Naive B cell (primary cell): ENCODE measurements at places on chromosomes 12 and 14.
A peak's percentile ranks its signal among the peaks of the same experiment; 100 is the strongest.

DNA sequence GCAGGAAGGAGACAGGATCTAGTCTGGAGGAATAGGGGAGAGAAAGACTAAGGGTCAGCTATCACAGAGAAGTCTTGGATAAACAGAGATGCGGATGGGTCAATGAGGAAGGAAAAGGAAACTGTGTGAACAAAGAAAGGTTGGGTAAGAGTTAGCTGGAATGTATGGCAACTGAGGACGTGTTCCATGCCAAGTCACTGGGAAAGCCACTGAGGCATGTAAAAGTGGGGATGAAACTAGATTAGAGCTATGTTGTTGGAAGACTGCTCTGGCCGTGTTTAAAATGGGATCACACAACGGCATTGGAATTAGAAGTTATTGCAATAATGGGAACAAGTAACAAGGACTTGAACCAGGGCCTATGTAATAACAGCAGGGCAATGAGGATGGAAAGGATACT is 3.9 kb upstream of the NR2C1 start:
- no peak for DNase-seq
- H3K36me3 ChIP-seq, result no peaks in the 10 kb centered on the region

DNA sequence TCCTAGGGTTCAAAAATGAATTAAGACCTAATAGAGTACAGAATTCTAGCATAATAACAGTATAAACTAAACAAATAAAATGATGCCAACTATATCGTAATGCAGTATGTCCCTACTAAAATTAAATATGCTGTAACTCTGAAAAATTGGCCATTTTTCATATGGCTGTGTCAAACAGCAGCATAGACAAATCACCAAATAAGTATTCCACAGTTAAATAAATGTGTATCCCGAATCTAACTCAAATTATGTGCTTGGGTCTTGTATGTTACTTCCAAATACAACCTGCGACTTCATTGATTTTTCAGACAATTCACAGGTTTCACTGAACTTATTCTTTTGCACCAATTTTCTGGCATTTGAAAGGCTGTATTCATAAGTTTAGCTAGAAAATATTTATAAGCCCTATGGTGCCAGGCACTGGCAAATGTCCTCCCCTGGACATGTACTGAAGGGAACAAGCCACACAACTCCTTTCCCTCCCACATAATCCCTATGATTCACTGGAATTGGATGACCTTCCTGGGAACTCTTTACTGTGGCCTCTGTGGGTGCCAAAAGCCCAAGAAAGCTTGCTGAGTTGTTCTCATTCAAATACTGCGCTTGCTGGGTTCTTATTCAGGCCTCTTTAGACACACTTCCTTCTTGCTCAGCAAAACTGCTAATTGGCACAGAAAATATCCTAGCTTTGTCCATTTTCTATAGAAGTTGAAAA is 108.8 kb downstream of the KITLG start:
- no peaks in the 10 kb centered on the region for H3K27me3 ChIP-seq
- H3K36me3 ChIP-seq, result no peaks in the 10 kb centered on the region
- no peaks in the 10 kb centered on the region for H3K4me1 ChIP-seq
- no peak overlapping the region for H3K27ac ChIP-seq
- no peak overlapping the region for H3K4me3 ChIP-seq

GRCh38 chr12:8709124-8709830 is 11.5 kb downstream of the RIMKLB start:
- peak overlapping the region; percentile 63 for H3K27ac ChIP-seq
- DNase-seq, result peak; percentile 27

- H3K27ac ChIP-seq, result no peak overlapping the region
- DNase-seq, result no peak
- H3K4me1 ChIP-seq, result peaks cover 1% of the 10 kb centered on the region
- H3K4me3 ChIP-seq, result no peak overlapping the region
- peaks cover 47% of the 10 kb centered on the region for H3K27me3 ChIP-seq
These were observed 1.5 kb upstream of the EFS start for GRCh38 chr14:23366426-23366921.

- peak overlapping the region; percentile 95 for H3K4me3 ChIP-seq
- peaks cover 86% of the 10 kb centered on the region for H3K27me3 ChIP-seq
- H3K27ac ChIP-seq, result no peak overlapping the region
- H3K36me3 ChIP-seq, result no peaks in the 10 kb centered on the region
- no peak for DNase-seq
These were observed 1.7 kb upstream of the HOXC4 start for GRCh38 chr12:54051874-54052437.

DNA sequence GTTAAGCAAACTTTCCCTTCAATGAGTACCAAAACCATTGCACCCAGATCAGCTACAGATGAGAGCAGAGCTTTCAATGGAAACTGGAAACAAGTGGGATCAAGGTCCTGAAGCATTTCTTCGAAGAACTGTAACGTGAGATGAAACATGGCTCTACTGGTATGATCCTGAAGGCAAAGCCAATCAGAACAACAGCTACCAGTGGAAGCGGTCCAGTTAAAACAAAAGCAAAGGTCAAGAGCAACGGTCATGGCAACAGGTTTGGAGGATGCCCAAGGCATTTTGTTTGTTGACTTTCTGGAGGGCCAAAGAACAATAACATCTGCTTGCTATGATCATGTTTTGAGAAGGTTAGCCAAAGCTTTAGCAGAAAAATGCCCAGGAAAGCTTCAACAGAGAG is 137.9 kb upstream of the CPSF6 start:
- H3K36me3 ChIP-seq, result no peaks in the 10 kb centered on the region
- H3K27me3 ChIP-seq, result peaks cover 13% of the 10 kb centered on the region
- no peak overlapping the region for H3K27ac ChIP-seq
- no peak for DNase-seq

DNA sequence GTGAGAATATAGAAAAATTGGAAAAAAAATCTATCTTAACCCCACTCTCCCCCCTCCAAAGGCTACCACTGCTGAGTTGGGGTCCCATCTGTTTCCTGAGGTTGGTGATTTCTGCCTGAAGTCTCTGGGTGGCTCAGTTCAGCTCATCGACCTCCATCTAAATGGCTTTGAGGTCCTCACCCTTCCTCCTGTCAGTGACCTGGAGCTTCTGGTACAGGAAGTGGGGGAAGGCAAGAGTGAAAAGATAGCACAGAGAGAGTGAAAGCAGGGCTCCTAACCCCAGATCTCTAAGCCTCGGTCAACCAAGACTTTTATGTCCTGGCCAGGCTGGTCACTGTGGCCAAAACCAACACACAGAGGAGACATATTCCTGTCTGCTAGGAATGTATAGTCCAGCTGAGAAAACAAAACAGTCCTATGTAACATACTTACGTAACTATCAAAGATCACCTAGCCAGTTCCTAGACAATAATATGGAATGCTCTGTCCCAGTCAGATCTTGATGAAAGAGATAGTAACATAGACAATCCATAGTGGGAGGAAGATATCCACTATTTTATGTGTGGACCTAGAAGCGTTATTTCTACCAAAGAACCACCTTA is 12.3 kb upstream of the KRT73 start:
- no peak for DNase-seq
- no peaks in the 10 kb centered on the region for H3K36me3 ChIP-seq
- no peaks in the 10 kb centered on the region for H3K4me1 ChIP-seq
- H3K27me3 ChIP-seq, result peaks cover 12% of the 10 kb centered on the region
- H3K27ac ChIP-seq, result no peak overlapping the region

- H3K4me1 ChIP-seq, result no peaks in the 10 kb centered on the region
- H3K4me3 ChIP-seq, result no peak overlapping the region
- H3K36me3 ChIP-seq, result no peaks in the 10 kb centered on the region
- DNase-seq, result no peak
These were observed 230.6 kb upstream of the KRR1 start for GRCh38 chr12:75742048-75742447.

DNA sequence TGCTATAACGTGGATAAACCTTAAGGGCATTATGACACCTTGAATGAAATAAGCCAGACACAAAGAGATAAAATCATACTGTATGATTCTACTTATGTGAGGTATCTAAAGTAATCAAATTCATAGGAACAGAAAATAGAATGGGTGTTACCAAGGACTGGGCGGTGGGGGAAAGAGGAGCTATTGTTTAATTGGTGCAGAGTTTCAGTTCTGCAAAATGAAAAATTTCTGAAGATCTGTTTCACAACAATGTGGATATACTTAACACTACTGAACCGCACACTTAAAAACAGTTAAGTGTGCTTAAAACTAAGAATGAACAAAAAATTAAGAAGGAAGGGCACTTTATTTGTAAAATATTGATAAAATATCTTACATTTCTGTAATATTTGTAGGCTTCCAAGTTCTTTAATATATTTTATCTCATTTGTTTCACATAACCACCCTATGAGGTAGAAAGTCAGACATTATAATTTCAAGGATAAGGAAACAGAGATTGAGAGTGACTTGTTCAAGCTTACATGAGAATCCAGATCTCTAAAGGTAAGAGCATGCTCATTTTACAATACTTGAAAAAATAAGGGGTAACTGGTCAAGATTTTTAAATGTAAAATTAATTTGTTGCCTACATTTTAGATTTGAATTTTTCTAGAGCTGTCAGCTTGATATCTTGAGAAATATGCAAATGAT is 14.9 kb downstream of the LTA4H start:
- peak overlapping the region; percentile 93 for H3K27ac ChIP-seq
- DNase-seq, result peak; percentile 65
- peaks cover 9% of the 10 kb centered on the region for H3K36me3 ChIP-seq
- no peaks in the 10 kb centered on the region for H3K27me3 ChIP-seq

GRCh38 chr14:65637780-65638179 is 225.2 kb downstream of the FUT8 start:
- peaks cover 11% of the 10 kb centered on the region for H3K36me3 ChIP-seq
- no peak for DNase-seq
- H3K27ac ChIP-seq, result no peak overlapping the region

GRCh38 chr12:8771072-8771471 is 51.3 kb upstream of the A2ML1 start:
- no peaks in the 10 kb centered on the region for H3K27me3 ChIP-seq
- H3K36me3 ChIP-seq, result peaks cover 16% of the 10 kb centered on the region
- no peaks in the 10 kb centered on the region for H3K4me1 ChIP-seq
- no peak for DNase-seq
- H3K27ac ChIP-seq, result no peak overlapping the region
- no peak overlapping the region for H3K4me3 ChIP-seq

DNA sequence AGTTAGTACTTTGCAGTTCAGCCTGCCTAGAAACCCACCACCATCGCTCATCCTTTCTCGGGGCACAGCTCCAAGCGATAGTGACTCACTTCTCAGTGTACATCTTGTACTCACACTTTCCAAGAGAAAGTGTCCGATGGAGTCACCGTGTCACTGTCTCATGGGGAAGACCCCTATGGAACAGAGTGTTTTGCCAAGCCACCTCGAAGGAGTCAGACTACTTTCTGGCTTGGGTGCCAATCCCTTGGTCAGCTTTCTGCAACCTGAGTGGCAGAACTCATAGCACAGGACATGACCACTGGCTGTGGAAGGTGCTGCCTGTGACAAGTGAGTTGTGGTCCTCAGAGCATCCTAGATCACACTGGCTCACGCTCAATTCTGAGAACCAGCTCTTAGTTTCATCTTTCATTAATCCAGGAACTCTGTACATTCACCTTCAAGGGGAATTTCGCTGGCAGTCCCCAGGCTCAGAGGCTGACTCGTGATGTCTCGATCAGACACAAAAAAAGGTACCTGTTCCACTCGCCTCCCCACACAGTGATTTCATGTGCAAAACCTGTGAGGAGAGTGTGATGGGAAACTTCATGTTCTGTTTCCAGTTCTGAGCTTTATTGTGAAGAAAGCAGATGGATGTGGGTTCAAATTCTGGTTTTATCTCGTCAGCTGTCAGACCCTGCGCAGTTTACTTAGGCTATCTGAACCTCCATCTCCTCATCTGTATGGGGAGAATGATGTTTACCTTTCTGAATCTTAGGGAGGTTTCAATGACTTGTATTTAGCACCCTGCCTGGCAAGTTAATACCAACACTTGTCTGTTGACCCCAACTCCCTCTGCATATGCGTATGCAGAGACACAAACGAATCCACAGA is 127.3 kb upstream of the CCND2 start:
- no peaks in the 10 kb centered on the region for H3K27me3 ChIP-seq
- peaks cover 2% of the 10 kb centered on the region for H3K36me3 ChIP-seq
- H3K4me3 ChIP-seq, result peak overlapping the region; percentile 19
- peak; percentile 58 for DNase-seq
- H3K4me1 ChIP-seq, result peaks cover 65% of the 10 kb centered on the region

DNA sequence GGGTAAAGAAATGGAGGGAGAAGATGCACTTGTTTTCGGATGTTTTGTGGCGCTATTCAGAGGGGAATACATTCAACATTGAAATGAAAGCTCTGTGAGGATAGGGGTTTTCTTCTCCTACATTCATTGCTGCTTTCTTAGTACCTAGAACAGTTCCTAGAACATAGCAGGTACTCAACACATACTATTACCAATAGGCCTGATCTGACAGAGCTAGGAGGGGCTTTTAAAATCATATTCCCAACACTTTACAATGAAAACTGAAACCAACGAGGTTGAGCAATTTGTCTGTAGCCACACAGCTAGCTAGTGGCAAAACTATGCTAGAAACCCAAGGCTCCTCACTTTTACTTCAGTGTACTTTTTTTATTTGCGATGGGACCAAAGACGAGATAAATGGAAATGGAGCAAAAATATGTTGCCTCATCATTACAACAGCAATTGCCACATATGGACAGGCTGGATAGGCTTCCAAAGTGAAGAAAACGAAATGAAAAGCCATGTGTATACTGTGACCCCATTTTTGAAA is 23.1 kb upstream of the IL22 start:
- no peak overlapping the region for H3K4me3 ChIP-seq
- DNase-seq, result no peak
- H3K36me3 ChIP-seq, result no peaks in the 10 kb centered on the region
- H3K27me3 ChIP-seq, result no peaks in the 10 kb centered on the region
- no peak overlapping the region for H3K27ac ChIP-seq

- no peaks in the 10 kb centered on the region for H3K4me1 ChIP-seq
- no peaks in the 10 kb centered on the region for H3K27me3 ChIP-seq
- H3K27ac ChIP-seq, result no peak overlapping the region
- H3K36me3 ChIP-seq, result no peaks in the 10 kb centered on the region
These were observed 88.3 kb upstream of the PLEKHG7 start for GRCh38 chr12:92614502-92614901.
